ENCODE measurements at places on chromosomes 6 and 20.
A peak's percentile ranks its signal among the peaks of the same experiment; 100 is the strongest.

GRCh38 chr6:118965371-118965770 is 30.4 kb upstream of the MCM9 start:
- no peak for DNase-seq

GRCh38 chr6:133055441-133055966 is 185.7 kb upstream of the EYA4 start:
- no peak for DNase-seq

DNA sequence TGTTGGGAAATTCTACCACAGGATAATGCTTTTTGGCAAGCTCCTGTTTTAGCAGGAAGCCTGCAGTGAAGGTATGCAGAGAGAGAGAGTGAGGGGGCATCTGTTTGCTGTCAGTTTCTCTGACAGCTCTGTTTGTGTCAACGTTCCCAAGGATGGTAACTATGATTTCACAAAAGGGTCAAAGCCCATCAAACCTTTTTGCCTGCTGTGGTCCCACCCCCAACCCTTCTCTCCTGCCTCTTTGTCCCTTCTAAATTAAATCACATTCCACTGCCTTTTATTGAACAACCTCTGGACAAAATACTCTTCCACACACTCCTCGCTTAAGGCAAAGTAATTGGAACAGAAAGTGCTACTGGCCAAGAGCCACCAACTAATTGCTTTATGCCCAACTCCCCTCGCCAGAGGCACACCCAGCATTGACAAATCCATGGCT is 128.3 kb downstream of the TSHZ2 start:
- DNase-seq = peak; percentile 61

DNA sequence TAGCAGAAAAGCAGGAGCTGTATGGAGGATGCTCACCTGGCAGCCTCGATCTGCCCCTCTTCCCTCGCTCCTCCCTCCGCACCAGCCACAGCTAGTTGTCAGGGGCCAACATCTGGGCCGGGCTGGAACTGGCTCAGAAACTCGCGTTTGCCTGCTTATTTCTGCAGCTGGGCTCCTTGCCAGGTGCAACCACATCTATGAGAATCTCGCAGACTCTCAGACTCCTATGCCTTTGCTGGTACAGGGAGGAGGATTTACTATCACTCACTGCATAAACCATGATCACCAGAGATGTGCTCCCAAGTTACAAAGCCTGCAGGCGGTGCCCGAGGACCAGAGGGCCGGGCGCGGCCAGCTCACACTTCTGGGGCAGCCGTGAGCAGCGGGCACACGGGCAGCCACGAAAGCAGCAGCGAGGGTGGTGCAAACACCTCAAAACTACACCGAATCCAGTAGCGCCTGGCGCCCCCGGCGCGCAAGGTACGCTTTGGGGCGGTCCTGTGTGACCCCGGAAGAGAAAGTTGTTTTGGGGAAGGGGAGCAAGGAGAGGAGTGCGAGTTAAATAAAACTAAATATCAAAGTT is 577 bp upstream of the LRRC1 start:
- peak; percentile 74 for DNase-seq

- DNase-seq = no peak
These were observed 298.5 kb upstream of the TBX18 start for GRCh38 chr6:85062884-85063283.

DNA sequence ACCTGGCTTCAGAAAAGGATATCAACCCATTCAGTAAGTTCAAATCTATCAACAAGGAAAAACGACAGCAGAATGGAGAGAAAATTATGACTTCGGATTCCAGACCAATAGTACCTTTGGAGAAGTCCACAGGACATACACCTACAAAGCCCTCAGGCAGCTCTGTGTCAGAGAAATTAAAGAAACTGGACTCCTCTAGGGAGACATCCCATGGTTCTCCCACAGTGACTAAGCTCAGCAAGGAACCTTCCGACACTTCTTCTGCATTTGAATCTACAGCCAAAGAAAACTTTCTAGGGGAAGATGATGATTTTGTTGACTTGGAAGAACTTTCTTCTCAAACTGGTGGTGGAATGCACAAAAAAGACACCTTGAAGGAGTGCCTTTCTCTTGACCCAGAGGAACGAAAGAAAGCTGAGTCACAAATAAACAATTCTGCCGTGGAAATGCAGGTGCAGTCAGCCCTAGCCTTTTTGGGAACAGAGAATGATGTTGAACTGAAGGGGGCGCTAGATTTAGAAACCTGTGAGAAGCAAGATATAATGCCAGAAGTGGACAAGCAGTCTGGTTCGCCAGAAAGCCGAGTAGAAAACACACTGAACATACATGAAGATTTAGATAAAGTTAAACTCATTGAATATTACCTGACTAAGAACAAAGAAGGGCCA is 67.4 kb upstream of the HINT3 start:
- DNase-seq = peak; percentile 72

DNA sequence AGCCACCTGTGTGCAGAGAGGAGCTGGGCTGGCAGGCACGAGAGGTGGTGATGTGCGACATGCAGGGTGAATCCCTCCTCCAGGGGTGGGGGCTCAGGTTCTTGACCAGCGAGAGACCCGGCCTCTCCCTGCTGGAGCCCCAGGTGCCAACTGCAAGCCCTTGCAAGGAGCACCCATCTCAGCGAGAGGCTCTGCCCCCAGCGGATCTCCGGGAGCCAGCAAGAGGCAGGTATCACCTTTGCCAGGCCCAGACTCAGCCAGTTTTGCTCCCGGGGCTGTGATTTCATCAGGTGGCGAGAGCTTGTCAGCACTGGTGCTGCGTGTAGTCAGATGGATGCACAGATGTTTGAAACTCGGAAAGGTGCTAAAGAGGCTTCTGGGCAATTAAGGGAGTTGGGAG is 87.7 kb downstream of the TFAP2C start:
- no peak for DNase-seq

DNA sequence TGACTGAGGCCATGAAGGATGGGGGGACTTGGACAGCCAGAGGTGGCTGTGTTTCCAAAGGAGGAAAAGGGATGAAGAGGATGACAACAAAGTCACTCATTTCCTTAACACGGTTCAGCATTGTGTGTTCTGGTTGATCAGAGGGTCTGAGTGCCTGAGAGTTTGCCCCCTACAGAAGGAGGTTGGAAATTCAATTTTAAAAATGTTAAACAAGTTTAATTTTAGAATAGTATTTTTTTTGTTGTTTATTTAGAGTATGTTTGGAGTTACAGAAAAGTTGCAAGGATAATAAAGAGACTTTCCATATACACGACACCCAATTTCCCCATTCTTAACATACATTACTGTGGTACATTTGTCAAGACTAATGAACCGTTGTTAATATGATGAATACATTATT is 10.3 kb upstream of the VAPB start:
- no peak for DNase-seq

- DNase-seq = no peak
These were observed 9.8 kb upstream of the BTN1A1 start for GRCh38 chr6:26489996-26490964.

GRCh38 chr20:35991142-35991771 is 22.9 kb downstream of the CNBD2 start:
- peak; percentile 51 for DNase-seq

DNA sequence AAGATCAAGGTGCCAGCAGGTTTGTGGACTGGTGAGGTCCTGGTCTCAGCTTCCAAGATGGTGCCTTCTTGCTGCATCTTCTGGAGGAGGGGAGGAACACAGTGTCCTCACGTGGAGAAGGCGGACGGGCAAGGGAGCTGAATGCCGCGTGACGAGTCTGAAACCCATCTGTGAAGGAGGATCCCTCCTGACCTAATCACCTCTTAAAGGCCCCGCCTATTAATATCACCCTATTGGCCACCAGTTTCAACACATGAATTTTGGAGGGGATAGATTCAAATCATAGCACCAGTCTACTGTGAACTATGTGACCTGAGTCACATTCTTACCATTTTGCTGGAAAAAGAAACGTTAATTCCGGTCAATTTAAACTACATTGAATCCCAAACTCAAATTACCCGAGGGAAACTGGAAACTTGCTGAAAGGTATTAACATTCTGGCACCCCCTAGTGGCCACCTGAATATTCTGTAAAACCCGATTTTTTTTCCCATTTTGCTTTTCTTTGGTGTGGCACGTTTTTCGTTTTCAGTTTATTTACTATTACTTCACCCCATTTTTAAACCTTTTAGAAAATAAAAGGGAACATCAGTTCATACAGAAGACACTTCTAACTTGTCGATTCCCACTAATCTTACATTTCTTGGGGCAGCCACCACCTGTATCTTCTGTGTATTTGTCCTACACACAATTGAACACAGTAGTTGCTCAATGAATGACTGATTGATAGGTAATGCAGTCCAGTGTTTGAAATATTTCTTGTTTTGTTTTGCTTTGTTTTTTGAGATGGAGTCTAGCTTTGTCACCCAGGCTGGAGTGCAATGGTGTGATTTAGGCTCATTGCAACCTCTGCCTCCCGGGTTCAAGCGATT is 17.9 kb upstream of the CCDC170 start:
- peak; percentile 68 for DNase-seq

GRCh38 chr6:119630561-119631192 is 281.1 kb upstream of the MAN1A1 start:
- DNase-seq = no peak

- no peak for DNase-seq
These were observed 23.5 kb downstream of the ZFP64 start for GRCh38 chr20:52168116-52168515.

- no peak for DNase-seq
These were observed 394.6 kb upstream of the PTCHD4 start for GRCh38 chr6:48505621-48506020.

DNA sequence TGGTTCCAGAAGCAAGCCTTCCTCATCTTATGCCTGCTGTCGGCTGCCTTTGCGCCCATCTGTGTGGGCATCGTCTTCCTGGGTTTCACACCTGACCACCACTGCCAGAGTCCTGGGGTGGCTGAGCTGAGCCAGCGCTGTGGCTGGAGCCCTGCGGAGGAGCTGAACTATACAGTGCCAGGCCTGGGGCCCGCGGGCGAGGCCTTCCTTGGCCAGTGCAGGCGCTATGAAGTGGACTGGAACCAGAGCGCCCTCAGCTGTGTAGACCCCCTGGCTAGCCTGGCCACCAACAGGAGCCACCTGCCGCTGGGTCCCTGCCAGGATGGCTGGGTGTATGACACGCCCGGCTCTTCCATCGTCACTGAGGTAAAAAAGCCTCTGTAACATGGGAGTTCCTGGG is 366 bp downstream of the SLC22A1 start:
- DNase-seq = no peak

GRCh38 chr20:38198238-38198861 is 33.3 kb upstream of the TGM2 start:
- DNase-seq = peak; percentile 50

GRCh38 chr6:136769124-136769523 is 23.2 kb downstream of the MAP3K5 start:
- DNase-seq = no peak

DNA sequence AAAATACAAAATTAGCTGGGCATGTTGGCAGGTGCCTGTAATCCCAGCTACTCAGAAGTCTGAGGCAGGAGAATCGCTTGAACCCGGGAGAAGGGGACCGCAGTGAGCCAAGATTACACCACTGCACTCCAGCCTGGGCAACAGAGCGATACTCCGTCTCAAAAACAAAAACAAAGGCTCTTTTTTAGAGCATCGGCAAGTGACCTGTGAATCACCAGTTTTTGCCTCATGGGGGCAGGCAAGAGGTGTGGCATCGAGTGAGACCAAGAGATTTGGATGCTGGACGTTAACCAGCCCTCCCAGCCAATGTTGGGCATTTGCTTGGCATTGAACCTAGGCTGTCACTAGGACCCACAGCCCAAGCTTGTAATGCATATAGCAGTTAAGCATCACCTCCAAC is 14.6 kb upstream of the CDK5RAP1 start:
- DNase-seq = peak; percentile 73

- no peak for DNase-seq
These were observed 323.1 kb downstream of the CENPW start for GRCh38 chr6:126662966-126663365.

- peak; percentile 71 for DNase-seq
These were observed 48.9 kb downstream of the HIVEP1 start for GRCh38 chr6:12060780-12061609.

DNA sequence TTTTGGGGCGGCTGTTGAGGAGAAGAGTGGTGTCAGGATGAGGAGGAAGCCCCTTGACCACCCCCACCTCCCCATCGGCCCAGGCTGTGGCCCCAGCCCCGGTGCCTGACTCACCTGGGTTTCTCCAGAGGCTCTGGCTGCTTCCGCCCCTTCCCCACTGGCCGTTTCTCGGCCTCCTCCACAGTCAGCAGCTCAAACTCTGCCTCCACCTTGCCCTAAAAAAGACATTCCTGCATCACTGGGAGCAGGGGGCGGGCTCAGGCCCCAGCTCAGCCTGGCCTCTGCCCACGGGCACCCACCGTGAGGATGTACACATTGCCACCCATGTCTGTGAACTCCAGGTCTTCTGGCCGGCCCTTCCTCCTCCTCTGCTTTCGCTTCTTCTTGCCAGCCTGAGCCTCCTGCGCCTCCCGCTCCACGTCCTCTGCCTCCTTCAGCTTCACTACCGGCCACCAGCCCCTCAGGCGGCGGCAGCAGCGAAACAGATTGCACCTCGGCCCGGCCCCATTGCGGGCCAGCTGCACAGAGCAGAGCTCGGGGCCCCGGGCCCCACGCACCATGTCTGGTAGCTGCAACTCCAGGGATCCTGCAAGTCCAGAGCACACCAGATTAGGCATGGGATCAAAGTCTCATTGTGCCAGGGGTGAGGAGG is 17.3 kb downstream of the ERGIC3 start:
- no peak for DNase-seq

- peak; percentile 47 for DNase-seq
These were observed 2.1 kb downstream of the VEGFA start for GRCh38 chr6:43771858-43772680.

GRCh38 chr20:58930496-58930895 is 50.6 kb upstream of the NELFCD start:
- DNase-seq = no peak

DNA sequence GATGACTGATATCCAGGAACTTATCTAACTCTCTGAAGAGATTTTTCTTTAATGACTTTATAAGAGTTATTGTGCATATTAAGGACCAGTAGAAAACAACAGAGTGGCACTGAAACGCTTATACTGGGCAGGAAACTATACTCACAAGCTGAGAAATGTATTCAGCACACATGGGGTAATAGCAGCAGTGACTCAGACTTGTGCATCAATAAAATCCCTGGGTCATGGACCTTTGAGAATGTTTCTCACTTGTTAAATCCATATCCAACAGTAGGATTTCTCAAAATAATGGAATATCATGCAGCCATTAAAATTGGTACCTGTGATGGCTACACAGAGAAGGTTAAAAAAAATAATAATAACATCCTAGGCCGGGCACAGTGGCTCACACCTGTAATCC is 219.5 kb downstream of the BTBD9 start:
- no peak for DNase-seq

GRCh38 chr6:33492093-33492492 is 37.7 kb downstream of the ZBTB9 start:
- DNase-seq = no peak

GRCh38 chr20:24289737-24290481 is 179.5 kb upstream of the SYNDIG1 start:
- DNase-seq = no peak

DNA sequence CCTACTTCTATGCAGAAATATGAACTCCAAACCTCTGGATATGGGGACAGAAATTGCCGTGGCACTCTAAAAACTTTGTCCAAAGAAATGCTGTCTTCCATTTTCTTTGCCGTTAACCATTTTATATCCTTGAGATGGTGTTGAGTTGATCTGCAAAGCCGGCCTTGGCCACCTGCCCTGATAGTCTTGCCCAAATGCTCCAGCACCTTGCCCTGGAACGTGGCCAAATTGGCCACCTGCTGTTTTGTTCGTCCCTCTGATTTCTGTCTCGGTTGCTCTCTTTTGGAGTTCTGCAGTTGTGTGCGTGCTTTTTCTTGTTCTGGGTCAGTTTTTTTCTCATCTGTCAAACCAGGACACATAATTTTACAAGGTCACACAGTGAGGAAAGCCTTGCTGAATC is 239.7 kb upstream of the GMDS start:
- DNase-seq = no peak
